ENCODE measurements at places on chromosomes 6 and 20.
A peak's percentile ranks its signal among the peaks of the same experiment; 100 is the strongest.

DNA sequence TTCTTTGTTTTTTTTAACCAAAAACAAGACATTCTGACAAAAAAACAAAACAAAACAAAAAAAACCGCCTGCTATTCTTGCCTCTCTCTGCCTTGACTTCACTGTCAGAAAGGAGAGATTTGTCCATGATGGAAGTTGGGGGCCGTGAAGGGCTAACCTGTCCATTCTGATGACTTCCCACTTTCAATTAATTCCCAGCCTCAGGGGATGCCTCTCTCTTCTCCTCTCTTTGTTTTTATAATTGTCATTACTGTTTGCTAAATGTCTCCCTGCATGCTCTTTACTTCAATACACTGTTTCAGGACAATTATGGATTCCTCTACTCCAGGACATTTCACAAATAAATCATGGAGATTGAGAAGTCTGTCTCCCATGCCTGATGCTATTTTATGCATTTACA, 130.5 kb upstream of the CNR1 start:
- DNase-seq, result no peak

GRCh38 chr6:52575502-52575892, 1.4 kb downstream of the TRAM2 start:
- no peak for DNase-seq

DNA sequence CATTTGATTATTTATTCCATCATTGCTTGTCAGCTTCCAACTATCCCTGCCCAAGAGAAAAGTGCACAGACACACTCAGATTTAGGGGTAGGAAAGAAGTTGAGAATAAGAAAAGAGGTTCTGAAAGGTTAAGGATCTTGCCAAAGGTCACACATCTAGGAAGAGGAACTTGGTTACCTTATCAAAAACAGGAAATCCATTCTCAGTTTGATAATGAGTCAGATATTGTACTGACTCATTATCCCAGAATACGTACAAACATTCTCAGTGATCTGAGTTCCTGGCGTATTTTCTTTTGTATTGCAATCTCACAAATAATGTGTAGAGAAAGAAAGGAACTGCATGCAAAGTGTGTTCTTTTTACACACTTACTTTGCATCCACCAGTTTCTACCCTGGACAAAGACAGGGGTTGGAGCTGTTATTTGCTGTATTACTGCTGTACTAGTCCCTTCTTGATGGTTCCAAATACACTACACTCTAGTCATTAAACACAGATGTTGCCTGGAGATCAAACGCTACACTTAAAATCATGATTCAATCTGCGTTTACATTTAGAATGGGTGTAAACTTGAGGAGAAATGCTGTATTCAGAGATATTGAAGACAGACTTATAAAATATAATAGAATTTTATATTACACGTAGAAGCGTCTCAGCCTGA, 545.7 kb downstream of the PRKN start:
- no peak for DNase-seq

GRCh38 chr6:82779041-82779440, 286.6 kb downstream of the UBE3D start:
- no peak for DNase-seq

- no peak for DNase-seq
Measured at GRCh38 chr6:138926579-138926978, 61.5 kb downstream of the REPS1 start.

DNA sequence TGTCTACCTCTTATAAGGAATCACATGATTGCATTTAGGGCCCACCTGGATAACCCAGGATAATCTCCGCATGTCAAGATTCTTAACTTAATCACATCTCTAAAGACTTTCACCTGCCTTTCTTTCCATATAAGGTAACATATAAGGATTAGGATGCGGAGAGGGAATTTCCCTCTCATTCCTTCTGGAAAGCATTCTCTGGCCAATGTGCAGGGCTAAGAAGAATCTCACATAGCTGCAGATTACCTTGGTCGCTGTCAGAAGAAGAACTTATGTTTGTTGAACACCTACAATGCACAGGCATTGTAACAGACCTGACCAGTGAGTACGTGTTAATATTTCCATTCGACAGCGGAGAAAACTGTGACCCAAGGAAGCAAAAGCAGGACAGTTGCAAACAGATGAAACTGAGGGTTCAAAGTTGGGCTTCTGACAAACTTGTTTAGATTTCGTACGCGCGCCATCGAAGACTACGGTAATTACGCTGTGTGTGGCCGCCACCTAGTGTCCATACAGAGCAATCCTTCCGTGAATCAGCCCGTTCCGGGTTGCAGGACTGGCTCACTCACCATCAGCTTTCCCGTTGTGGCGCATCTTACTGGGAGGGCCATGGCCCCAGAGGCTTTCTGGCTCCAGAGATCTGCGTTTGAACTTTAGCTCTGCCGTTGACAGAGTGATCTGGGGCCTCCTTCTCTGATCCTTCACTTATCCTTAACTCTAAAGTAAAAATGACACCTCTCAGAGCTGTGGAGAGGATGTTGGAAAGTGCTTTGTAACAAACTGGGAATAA, 9.5 kb downstream of the C20orf202 start:
- DNase-seq, result peak; percentile 2

GRCh38 chr20:50017576-50018248, 34.9 kb downstream of the SNAI1 start:
- no peak for DNase-seq

DNA sequence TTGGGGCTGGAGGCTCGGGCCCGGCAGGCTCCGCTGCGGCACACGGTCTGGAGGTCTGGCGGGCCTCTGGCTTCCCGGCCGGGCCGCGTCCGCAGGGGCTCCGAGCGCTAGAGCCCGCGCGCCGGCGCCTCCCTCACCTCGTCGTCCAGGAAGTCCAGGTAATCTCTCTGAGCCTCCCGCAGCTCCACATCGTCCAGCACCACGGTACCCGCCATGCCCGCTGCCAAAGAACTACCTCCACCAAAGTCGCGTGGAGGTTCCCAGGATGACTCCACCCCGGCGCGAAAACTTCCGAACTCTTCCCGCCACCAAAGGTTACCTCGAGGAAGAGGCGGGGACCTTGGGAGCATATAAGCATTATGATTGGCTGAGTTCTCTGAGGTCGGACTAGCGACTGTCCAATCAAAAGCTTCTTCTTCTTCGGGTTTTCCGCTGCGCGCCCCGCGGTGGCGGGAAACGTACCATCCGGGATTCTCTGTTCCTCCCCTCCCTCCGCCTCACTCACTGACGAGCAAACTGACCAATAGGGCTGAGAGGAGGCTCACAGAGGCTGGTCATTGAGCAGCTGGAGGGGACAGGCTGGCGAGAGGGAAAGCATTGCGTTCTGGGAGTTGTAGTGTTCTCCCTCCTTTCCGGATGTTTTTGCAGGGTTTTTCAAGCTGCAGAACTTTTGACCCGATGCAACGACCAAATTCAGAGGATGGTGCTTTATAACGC, at the start of gene MCM3:
TSS of gene MCM3 (minus strand) at position 283 of the 717 bp plus-strand sequence. CDS start at position 215, 68 bp downstream.
- peak; percentile 99 for DNase-seq

DNA sequence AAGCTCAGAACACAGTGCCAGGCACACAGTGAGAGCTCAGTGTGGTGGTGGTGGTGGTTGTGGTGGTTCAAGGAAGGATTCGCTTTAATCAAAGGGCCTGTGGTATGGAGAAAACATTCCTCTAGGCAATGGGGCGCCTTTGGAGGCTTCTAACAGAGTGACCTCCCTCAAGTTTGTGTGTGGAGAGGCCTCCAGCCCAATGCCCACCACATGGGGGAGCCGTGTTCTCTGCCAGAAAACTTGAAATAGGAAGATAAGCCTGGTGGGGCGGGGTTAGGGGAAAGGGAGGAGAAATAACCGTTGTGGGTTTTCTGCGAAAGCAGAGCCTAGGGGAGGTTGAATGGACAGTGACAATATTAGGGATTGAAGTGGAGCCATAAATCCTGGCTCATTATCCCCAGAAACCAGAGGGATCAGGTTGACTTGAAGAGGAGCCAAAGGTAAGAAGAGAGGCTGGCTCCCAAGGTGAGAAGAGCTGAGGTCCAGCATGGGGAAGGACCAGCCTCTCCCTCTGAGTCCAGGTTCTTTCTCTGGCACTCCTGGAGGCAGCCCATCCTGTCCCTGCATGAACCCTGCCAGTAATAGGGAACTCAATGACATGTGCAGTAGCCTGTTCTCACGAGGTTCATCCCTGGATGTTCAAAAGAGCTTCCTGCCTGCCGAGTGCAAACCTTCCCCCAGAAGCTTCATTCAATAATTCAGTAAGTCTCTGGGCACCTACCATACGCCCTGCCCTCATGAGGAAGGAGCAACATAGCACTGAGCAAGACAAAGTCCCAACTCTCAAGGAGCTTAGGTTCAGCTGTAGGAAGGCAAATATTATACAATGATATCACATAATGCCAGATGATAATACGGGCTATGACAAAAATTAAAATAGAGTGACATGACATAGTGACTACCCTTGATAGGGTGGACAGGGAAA, 51.4 kb downstream of the TGM2 start:
- no peak for DNase-seq

DNA sequence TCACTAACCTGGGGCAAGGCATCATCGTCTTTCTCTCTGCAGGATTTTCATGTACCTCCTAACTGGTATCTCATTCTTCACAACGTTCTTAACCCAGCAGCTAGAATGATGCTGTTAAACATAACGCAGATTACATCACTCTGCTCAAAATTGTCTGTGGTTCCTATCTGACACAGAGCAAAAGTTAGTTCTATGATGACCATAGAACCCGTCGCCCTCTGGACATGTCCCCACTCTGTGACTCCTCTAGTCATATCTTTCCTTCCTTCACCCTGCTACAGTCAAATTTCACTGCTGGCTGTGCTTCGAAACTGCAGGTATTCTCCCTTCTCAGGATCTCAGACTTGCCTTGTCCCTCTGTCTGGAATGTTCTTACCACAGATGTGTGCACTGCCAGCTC, 87.4 kb upstream of the TPD52L1 start:
- no peak for DNase-seq

DNA sequence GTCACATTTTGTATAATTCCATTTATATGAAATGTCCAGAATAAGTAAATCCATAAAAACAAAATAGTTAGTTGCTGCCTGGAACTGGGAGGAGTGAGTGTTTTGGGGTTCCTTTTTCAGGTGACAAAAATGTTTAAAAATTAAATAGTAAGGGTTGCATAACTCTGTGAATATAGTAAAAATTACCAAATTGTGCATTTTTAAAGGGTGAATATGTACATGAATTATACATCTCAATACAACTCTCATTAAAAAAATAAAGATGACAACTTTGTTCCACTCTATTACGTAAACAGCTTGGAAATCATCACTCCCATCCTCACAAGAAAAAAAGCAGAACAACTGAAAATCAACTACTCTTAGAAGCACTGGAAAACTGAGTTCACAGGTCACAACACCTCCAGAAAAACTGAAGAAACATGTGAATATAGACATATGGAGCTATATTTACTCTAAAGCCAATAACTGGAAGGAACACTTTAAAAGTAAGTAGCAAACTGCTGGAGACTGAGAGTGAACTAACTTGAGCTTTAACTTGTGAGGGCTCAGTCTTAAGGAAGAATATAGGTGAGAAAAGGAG, 40.0 kb downstream of the RANBP9 start:
- DNase-seq, result no peak

- DNase-seq, result no peak
Measured at GRCh38 chr6:80402266-80402665, 295.8 kb downstream of the BCKDHB start.

- DNase-seq, result no peak
Measured at GRCh38 chr20:48196486-48196885, 411.2 kb upstream of the SULF2 start.

- no peak for DNase-seq
Measured at GRCh38 chr6:145929037-145929633, 35.0 kb downstream of the SHPRH start.

DNA sequence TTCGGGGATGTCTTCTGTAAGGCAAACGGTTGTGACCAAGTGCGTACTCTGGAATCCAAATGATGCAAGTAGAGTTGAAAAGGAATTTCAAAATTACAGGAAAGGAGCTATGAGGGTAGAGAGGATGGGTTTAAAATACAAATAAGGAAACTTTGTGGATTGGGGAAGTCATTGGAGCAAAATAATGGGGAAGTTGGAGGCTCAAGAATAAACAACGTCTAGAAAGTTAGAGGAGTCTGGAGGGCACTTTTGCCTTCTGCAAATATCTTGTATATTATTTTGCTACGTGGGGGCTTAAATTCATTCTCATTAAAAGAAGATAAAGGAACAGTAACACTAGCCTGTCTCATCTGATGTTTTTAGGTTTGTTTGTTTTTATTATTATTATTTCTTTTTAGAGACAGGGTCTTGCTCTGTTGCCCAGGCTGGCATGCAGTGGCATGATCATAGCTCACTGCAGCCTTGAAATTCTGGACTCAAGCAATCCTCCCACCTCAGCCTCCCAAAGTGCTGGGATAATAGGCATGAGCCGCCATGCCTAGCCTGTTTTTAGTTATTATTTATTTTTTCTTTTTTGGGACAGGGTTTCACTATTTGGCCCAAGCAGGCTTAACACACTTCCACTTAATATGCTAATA, 55.0 kb upstream of the TNFAIP3 start:
- DNase-seq, result no peak

DNA sequence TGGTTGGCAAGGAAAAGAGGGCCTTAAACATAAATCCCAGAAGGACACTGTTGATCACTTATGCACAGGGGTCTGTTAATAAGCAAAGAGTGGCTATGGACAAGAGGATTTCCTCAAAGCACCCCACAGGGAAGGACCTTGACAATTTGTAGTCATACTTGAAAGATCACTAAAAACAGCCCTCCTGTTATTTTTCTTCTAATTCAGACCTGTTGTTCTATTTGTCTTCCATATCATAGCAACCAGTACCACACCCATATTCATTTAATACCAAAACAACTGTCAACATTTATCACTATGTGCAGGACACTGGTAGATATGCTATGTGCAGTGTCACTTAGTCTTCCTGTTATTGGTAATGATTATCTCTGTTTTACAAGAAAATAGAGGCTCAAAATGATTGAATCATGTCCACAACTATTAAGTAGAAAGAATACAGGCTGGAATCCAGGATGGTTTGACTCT, 3.2 kb upstream of the DYNLRB1 start:
- DNase-seq, result no peak

DNA sequence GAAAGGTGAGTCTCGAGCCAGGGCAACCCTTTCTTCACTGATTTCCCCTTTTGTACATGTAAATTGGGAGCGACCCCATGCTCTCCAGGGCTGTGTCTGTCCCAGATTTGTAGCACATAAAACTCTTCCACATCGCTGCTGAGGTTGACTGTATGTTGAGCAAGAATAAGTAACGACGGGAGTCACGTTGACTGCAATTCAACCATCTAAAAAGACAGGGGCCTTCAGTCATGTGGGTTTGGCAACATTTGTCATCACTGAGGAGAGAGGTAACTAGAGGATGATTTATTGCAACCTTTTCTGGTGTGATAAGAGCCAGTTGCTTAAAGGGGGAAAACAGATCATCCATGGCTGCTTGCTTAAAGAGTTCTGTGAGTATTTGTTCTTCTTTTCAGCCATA, 159.4 kb upstream of the SULF2 start:
- DNase-seq, result no peak

DNA sequence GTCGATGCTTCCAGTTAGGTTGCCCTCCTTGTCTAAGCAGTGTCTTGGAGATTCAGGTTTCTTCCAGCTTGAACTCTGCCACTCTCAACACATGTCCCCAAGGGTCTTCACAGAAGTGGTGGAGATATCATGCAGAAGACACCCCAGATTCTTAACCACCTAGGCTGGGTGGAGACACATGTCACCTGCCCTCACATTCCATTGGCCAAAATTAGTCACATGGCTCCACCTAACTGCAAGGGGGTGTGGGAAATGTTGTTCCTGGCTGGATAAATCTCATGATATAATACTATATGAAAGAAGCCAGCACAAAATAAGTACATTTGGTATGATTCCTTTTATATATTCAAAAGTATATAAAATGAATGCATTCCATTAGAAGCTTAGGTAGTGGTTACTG, 52.9 kb upstream of the SNRPB2 start:
- DNase-seq, result no peak

- no peak for DNase-seq
Measured at GRCh38 chr20:36775196-36775595, 1.6 kb upstream of the DSN1 start.

Measured in DMS79 (cell line).